Effector memory CD4-positive, alpha-beta T cell (primary cell): ENCODE measurements at places on chromosomes 12 and 14.

DNA sequence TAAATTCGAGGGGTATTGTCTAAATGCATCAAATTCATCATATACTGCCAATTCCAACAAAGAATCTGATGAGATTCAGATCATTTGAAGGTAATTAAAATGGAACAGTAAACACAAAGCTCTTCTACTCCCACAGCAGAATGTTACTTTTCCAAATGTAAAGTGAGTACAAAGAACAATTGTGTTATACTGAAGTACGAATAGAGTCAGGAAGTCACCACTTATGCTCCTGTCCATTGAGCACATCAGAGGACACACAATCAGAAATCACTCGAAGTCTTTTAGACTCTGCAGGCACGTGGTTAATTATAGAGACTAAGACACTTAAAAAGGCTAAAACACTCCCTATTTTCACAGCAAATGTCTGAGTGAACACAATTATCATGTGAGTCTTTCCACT, 388.5 kb upstream of the MIS18BP1 start:
- DNase-seq, result no peak

DNA sequence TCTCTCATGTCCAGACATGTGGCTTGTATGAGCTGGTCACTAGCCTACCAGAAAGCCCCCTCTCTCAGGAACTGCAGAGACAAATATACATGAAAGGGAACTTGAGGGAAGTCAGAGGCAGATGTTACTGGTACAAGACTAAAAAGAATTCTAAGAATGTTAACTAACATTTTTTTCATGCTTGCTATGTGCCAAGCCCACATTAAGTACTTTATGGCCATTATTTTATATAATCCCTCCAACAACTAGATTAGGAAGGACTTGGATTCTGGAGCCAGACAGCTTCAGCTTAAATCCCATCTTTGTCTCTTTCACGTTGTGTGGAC, 24.6 kb downstream of the TTC9 start:
- DNase-seq, result no peak

GRCh38 chr12:31015215-31015614, 58.4 kb upstream of the DDX11 start:
- no peak for DNase-seq

GRCh38 chr14:97975216-97975615, 1178.0 kb downstream of the VRK1 start:
- no peak for DNase-seq

DNA sequence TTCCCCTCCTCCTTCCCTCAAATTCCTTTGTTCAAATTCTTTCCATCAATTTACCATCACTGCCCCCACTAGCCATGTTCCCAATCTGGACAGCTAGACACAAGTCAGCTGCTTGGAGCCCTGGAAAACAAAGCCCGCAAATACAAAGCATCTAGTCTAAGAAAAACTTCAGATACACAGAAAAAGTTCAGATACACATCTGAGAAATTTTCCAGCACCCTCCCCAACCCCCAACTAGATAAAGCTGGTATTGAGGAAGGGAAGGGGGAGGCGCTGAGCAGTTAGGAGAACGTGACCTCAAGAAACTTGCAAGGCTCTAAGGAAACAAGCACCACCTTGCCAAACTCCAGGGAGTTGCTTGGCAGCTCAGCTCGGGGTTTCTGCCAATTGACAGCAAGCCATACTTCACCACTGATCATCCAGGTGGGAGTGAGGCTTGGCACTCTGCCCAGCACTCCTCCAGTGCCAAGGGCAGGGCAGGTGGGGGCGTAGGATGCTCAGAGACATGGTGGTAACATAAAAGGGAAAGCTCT, 5.1 kb upstream of the CNIH1 start:
- DNase-seq, result no peak

DNA sequence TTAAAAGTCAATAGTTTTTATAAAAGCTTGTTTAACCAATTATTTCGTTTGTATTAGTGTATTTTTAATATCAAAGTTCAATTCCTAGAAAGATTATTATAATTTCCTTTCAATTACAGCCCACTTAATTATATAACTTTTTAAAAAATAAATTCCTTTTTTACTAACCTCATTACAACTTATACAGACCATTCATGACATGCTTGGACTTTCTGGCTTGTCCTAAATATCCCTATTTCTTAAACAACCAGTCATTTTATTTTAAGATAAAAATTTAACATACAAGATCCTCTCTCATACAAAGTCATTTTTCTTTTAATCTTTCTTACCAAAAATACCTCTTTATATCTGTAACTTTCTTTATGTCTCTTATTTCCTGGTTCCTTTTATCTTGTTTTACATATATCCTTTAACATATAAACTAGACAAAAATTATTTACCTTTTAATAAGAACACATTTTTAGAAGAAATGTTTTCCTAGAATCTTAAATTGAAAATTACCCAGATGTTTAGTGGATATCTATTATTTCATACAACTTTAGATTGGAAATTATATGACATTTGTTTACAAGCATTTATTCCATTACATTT, 10.4 kb upstream of the TMEM263 start:
- no peak for DNase-seq
